CD4-positive, alpha-beta T cell treated with Interleukin-2 at 100 ng/mL for 4 hours (primary cell): ENCODE measurements at places on chromosomes 12 and 14.

GRCh38 chr12:129520739-129521138, 383.1 kb downstream of the TMEM132D start:
- DNase-seq = no peak

- DNase-seq = no peak
Observed at GRCh38 chr14:79028281-79028680, 858.1 kb downstream of the NRXN3 start.

GRCh38 chr12:13223179-13223804, 26.8 kb downstream of the EMP1 start:
- DNase-seq = no peak

DNA sequence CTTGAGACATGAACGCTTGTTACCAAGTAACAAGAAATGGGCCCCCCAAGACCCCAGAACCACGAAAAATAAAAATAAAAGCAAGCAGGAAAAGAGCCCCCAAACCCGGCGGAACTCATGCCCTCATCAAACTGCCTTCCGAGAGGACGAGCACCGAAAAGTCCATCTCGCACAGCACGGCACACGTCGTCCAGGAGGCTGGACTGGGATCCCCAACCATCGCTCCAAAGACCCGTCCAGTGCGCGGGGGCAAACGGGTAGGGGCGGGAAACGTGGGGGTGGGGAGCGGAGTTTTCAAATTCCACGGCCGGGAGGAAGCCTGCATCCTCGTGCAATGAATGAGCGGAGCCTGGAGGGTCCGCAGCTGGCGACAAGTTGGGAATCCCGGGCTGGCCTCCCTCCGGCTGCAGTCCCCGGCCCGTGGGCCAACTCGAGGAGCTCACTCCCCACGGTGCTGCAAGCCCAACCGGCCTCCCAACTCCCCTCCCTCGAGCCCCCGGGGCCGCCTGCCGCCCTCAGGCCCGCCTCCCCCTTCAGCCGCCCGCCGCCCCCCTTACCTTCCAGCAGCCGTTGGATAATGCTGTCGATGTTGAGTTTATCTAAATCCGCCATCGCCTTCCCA, 484 bp downstream of the PPP1CC start:
- DNase-seq = no peak

DNA sequence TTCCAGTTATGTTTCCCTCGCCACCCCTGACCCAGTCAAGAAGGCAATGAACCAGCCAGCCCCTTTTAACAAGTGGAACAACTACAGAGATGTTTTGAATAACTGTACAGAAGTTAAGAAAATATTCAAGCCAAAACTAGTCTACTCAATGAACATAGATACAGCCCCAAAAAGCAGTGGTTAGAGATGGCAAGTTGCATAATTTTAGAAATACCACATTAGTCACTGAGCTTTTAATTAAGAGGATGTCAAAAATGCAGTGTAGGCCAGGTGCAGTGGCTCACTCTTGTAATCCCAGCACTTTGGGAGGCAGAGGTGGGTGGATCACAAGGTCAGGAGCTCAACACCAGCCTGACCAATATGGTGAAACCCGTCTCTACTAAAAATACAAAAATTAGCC, 27.2 kb downstream of the PROX2 start:
- DNase-seq = no peak

GRCh38 chr14:97266653-97267052, 469.5 kb downstream of the VRK1 start:
- DNase-seq = no peak
